ENCODE measurements at places on chromosomes 6 and 20.

- DNase-seq: no peak
Observed at GRCh38 chr20:59603176-59603575, 1.2 kb upstream of the PHACTR3 start.

GRCh38 chr6:127247114-127248096, 19.3 kb upstream of the RNF146 start:
- no peak for DNase-seq

GRCh38 chr6:4612636-4613171, 163.5 kb upstream of the CDYL start:
- DNase-seq: no peak

- DNase-seq: no peak
Observed at GRCh38 chr20:25063546-25063945, 5.6 kb upstream of the ACSS1 start.

GRCh38 chr6:24997231-24997630, 61.5 kb upstream of the RIPOR2 start:
- no peak for DNase-seq

DNA sequence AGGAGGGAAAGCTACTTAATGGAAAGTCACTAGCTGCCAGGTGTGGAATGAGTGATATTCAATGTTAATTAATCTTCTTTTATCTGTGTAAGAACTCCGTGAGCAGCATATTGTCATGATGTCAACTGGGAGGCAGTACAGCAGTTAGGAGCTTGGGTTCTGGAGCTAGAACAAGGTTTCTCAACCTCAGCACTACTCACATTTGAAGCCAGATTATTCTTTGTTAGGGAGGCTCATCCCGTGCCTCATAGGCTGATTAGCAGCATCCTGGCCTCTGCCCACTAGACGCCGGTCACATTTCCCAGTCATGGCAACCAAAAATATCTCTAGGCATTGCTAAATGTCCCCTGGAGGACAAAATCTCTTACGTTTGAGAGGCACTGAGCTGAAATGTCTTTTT, 41.2 kb downstream of the BCAS1 start:
- DNase-seq: no peak

DNA sequence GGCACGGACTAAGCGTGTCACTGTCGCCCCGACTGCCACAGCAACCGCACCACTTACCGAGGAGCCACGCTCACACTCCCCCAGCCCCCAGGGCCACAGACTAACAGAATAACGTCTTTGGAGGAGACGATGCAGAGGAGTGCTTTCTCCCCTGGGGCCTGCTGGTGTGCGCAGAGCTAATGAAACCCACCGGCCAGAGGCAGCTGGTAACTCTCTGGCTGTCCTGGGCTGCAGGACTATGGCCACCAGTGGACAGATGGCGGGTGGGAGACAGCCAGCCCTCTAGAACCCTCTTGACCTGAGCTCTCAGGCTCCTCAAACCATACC, 228.0 kb downstream of the DLL1 start:
- DNase-seq: no peak

DNA sequence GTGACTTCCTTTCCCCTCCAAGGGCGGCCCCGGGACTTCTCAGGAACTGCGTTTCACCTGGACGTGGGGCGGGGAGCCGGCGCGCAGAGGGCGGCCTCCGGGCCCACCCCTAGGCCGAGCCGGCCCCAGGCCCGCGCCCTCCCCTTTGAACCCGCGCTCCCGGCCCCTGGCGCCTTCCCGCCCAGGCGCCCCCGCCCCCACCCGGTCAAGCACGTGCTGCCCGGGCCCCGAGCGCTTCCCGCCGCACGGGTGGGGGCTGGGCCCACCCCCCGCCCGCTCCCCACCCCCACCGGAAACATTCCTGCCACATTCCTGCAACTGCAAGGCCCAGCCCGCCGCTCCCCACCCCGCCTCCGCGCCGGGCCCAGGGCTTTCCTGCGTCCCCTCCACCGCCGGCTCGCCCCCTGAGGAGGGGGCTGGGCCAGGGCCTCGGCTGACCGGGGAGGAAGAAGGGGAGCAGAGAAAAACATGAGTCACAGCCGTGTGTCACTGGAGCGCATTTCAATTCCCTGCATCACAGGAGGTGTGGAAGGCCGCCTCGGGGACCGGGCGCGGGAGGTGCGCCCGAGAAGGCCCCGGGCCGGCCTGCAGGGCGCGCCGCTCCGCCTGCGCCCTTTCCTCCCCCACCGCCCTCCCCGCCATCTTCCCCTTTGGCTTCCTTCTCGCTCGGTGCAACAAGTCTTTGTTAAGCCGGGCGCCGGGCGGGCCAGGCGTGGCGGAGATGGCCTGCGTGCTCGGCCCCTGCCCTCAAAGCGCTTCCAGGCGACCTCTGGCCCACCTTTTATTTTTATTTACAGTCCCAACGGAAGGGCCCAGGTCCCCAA, 1.2 kb upstream of the HMGA1 start:
- peak; percentile 73 for DNase-seq

DNA sequence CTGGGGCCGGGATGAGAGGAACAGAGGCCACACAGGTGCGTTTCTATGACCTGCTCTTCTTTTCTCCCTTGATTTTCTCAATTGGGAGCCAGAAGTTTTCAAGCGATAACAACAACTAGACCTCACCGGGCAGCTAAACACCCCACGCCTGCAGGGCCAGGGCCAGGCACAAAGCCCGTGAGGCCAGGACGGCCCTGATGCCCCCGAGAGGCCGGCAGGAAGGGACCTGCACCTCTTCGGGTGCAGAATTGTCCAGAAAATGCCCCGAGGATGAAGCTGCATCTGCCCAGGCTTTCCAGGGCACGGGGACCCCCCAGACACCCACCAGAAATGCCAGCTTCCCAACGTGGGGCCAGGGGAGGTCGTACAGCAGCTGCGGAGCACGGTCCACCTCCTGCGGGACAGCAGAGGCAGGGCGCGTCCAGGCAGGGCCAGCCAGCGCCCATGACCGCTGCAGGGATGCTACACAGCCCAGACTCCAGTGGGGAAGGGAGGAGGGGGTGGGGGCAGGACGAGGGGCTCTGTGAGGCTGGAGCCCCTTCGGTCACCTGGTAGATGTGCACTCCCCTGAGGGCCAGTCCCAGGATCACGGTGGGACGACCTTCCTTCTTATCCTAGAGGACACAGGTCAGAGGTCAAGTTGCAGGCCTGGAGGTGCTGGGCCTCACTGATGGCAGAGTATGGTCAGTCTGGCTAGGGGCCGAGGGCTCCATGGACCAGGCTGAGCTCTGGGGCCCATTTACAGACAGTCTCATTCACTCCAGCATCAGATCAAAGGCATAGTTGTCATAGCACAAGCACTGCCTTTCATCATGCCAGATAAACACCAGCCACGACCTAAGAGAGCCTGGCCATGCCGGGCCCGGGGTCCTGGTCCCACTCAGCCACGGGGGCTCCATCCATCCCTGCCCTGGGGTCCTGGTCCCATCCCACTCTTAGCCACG, 16.4 kb downstream of the FRMD1 start:
- DNase-seq: no peak

DNA sequence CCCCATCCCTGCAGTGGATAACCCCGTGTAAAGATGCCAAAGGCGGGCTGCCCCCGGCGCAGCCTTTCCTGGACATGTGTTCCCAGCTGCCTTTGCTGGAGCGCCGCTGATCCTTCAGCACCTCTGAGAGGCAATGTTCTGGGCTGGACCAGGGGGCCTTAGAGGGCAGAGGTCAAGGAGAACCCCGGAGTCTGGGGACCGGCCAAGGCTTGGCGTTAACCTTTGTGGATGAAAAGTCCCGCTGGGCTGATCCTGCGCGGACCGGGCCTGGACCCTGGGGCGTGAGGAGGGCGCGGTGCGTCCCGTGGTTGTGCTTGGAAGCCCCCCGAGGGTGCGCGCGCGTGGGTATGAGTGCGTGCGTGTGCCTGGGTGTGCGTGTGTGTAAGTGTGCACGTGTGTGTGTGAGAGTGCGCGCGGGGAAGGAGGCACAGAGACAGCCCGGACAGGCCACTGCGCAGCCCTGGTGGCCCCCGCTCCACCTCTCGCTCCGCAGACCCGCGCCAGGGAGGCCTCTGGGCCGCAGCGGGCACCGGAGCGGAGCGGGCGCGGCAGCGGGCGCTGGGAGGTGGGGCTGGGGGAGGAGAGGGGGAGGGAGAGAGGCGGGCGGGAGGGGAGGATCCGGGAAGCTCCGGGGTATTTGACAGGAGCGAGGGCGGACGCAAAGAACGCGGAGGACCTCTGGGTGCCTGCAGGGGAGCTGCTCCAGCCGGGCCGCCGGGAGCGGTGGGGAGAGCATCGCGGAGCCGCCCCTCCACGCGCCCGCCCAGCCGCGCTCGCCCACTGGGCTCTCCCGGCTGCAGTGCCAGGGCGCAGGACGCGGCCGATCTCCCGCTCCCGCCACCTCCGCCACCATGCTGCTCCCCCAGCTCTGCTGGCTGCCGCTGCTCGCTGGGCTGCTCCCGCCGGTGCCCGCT, at the start of gene SMOC2:
SMOC2 (plus strand) TSS at position 665 of the 914 bp plus-strand sequence; CDS start at position 852, 187 bp downstream.
- no peak for DNase-seq

GRCh38 chr6:33321227-33321626, 3.7 kb upstream of the ZBTB22 start:
- no peak for DNase-seq

- no peak for DNase-seq
Observed at GRCh38 chr6:144307880-144308279, 22.7 kb downstream of the UTRN start.

- DNase-seq: no peak
Observed at GRCh38 chr20:8428988-8429387, 296.9 kb downstream of the PLCB1 start.

- no peak for DNase-seq
Observed at GRCh38 chr6:132733814-132734213, 20.0 kb upstream of the VNN1 start.

DNA sequence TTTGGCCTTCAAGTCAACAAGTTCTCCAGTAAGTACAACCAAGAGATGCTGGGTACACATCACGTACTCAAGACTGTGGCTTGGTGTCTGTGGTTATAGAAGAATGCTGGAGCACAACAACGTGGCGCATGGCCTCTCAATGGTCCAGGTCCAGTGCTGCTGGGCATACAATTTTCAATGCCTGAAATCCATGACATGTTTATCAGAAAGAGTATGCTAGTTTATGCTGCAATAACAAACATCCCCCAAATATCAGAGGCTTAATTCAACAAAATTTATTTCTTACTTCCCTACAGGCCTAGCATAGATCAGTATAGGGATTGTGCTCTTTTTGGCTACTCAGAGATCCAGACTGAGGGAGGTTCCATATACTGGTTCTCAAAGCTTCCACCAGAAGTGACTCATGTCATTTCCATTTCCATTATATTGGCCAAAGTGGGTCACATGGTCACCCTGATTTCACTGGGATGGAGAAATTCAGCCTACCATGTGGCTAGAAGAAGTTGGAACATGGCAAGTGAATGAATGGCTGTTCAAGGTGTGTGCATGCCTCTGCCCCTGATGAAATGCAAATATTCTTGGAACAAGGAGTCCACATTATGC, 33.3 kb upstream of the KIF16B start:
- no peak for DNase-seq

GRCh38 chr6:26022132-26022472, 59.5 kb downstream of the TRIM38 start:
- peak; percentile 28 for DNase-seq

- DNase-seq: no peak
Observed at GRCh38 chr6:119728220-119728750, 378.7 kb upstream of the MAN1A1 start.

GRCh38 chr20:50861012-50861411, 66.2 kb downstream of the BCAS4 start:
- no peak for DNase-seq

DNA sequence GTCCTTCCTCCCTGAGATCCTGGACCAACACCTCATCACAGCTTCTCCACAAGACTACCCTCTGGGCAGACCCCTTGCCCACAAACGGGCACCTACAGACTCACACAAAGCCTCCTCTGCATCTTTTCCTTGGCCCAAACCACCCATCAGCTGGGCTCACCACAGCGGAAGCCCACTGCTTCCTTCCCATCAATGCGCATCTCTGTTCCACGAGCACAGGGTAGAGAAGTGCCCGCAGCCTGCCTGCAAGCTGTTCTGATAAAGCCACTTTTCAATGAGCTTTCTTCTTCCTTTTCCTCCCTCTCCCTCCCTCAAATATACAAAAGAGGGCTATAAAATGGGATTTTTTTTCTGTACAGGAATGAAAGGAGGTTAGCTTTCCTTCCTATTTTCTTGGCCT, 111.2 kb downstream of the NFATC2 start:
- DNase-seq: no peak

- DNase-seq: no peak
Observed at GRCh38 chr20:52655395-52655794, 316.8 kb upstream of the TSHZ2 start.

DNA sequence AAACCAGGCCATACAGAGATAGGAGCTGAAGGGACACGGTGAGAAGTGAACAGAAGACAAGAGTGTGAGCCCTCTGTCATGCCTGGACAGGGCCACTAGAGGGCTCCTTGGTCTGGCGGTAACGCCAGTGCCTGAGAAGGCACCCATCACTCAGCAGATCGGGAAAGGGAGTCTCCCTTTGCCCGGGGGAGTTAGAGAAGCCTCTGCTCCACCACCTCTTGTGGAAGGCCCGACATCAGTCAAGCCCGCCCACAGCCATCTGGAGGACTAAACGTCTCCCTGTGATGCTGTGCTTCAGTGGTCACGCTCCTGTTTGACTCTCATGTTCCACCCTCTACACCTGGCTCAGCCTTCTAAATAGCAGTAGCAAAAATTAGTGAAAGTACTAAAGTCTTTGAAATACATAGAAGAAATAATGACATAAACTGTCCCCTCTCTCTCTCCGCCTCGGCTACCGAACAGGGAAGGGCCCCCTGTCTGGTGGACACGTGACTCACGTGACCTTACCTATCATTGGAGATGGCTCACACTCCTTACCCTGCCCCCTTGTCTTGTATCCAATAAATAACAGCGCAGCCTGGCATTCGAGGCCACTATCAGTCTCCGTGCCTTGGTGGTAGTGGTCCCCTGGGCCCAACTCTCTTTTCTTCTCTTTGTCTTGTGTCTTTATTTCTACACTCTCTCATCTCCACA, 66.7 kb downstream of the RPP21 start:
- DNase-seq: peak; percentile 55

DNA sequence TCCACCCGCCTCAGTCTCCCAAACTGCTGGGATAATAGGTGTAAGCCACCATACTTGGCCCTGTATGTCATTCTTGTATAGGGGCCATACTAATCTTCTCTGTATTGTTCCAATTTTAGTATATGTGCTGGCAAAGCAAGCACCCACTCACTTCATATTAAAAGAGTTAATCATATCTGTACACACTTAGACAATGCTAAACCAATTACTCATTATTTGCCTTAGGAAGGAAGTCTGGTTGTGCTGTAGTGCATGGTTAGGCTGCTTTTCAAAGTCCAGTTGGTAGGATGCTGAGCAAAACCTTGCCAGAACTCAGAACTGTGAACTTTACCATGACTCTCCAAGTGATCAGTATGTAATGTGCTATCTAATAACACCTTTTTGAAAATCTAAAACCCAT, 88.6 kb downstream of the LIN28B start:
- DNase-seq: no peak

DNA sequence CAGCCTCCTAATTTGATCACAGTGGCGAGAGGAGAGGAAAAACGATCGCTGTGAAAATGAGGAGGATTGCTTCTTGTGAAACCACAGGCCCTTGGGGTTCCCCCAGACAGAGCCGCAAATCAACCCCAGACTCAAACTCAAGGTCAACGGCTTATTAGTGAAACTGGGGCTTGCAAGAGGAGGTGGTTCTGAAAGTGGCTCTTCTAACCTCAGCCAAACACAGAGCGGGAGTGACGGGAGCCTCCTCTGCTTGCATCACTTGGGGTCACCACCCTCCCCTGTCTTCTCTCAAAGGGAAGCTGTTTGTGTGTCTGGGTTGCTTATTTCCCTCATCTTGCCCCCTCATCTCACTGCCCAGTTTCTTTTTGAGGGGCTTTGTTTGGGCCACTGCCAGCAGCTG, 28.7 kb downstream of the SAYSD1 start:
- no peak for DNase-seq
